Testis (tissue), 5 donors: ENCODE measurements at places on chromosomes 5 and 9.

- no peak for DNase-seq
These were observed 60.6 kb upstream of the TMEM215 start for GRCh38 chr9:32722704-32723103.

GRCh38 chr9:7869340-7869739 lies 69.8 kb upstream of the DMAC1 start:
- DNase-seq = no peak

DNA sequence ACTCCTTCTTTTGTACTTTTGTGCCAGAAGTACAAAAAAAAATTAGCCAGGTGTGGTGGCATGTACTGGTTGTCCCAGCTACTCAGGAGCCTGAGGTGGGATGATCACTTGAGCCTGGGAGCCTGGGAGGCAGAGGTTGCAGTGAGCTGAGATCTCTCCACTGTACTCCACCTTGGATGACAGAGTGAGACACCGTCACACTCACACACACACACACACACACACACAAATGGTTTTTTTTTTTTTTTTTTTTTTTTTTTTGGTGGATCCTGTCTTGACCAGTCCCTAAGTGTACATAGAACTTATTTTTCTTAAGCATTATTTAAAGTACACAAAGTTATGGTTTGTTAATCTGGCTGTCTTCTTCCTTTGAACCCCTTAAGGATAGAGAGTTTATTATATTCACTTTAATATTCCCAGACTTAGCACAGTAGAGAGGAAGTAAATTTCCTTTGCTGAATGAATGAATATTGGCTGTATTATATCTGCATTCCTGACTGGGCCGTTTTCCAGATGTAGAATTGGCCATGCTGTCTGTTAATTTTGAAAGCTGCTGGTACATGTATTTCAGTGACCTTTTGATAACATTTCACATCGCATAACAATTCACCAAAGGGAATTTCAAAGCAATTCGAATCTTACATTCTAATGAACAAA lies 429.0 kb upstream of the ZNF608 start:
- DNase-seq = no peak

- no peak for DNase-seq
These were observed 348.2 kb upstream of the NUDT12 start for GRCh38 chr5:103910786-103911185.

GRCh38 chr5:72556351-72557166 lies 49.3 kb upstream of the ZNF366 start:
- DNase-seq = peak; percentile 52

- DNase-seq = no peak
These were observed 208.9 kb downstream of the VPS13A start for GRCh38 chr9:77386187-77386586.

DNA sequence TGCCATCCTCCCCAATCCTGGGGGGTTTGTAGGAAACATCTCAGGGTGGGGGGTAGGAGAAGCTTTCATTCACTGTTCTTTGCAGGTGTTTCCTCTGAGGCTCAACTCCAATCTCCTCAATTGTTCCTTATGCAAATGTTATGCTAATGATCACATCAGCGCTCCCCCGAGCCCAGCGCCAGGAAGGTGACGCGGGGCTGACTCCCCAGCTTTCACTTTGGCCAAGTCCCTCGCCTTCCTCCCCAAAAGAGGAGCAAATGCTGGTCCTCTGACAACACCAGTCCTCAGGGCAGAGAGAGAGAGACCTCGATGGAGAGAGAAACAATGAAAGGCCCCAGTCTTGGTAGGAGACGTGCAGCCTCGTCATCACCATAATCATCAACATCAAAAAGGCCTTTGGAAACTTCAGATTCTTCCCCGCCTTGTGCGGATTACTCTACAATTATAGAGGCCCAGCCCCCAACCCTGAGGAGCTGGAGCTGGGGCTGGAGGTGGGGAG lies 39.1 kb downstream of the PCDH1 start:
- DNase-seq = no peak

DNA sequence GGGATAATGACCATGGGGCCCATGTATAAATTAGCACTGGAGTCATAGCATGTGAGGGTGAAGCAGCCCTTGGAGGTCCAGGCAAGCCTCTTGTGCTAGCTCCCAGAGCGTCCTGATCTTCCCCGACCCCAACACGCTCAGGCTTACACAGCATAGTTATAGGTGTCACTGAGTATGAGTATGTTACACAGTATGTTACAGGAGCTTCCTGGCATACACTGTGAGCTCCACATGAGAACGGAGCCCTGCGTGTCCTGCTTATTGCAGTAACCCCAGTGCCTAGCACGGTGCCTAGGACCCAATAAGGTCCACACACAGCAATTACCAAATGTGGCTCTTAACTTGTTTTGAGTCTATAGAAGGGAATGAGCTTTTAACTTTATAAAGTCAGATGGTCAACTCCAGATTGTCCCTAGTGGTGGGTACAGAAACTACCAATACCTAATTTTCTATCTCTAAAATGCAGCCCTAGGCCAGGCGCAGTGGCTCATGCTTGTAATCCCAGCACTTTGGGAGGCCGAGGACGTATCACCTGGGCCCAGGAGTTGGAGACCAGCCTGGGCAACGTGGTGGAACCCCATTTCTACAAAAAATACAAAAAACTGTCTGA lies 64.1 kb downstream of the PLAC8L1 start:
- DNase-seq = no peak

DNA sequence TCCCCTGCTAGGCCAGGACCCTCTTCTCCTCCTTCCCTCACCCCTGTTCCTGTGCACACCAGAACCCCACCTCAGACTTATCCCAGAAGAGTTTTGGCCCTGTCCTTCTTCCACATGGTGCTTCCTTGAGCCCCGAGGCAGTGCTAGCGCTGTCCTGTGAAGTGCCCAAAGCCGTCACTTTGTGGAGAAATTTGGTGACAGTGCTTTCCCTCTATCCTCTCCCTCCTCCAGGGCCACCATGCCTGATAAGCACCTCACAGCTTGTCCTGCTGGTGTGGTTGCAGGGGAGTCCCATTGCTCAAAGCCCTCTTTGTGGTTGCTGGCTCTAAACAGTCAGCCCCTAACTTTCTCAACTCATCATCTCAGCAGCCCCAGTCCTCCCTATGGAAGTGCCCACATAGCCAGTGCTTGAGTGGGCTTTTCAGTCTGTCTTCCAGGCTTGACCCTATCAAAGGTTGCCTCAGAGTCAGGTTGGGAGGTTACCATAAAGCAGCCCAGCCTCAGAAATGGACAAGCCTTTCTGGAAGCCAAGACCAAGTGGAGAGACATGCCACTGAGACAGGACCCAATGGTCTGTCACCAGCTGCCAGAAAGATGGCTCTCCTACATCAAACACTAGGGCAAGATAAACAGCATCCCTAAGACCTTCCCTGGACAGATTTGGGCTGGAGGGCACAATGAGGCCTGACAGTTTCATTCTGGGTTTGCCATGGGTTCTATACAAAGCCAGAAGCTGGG lies 18.0 kb downstream of the IGIP start:
- DNase-seq = no peak

DNA sequence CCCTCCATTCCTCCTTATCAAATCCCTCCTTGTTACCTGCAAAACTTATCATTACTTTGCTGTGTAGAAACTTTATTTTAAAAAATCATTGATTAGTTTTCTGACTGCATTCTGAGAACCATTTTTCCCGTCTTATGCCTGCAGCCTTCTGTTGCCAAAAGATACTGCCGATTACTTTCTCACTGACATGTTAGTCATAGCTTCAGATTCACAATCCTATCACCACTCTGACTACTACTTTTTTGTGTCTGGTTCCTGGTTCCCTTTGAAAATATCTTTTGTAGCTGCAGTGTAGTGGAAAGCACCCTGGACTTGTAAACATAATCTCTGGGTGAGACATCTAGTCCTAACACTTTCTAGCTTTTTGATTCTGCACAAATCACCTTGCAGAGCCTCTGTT lies 71.7 kb downstream of the NR2F1 start:
- DNase-seq = no peak

- DNase-seq = no peak
These were observed 257.0 kb upstream of the PRR16 start for GRCh38 chr5:120207129-120207528.

DNA sequence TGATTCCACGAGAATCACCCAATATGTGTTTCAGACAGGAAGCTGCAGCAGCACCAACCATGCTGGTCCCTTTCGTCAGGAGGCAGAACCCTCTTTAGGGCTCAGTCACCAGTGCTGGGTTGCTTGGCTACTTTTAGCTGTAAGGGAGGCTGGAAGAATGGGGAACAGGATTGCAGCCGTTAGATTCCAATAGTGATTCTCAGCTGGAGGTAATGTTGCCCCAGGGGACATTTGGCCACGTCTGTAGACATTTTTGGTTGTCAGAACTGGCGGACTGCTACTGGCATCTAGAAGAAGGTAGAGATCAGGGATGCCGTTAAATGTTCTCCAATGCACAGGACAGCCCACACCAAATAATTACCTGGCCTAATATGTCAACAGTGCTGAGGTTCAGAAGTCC lies 81.8 kb downstream of the ANKRD33B start:
- DNase-seq = no peak

- no peak for DNase-seq
These were observed 42.8 kb upstream of the GDNF start for GRCh38 chr5:37882636-37883035.

GRCh38 chr9:3887786-3888496 lies 362.1 kb upstream of the RFX3 start:
- no peak for DNase-seq

DNA sequence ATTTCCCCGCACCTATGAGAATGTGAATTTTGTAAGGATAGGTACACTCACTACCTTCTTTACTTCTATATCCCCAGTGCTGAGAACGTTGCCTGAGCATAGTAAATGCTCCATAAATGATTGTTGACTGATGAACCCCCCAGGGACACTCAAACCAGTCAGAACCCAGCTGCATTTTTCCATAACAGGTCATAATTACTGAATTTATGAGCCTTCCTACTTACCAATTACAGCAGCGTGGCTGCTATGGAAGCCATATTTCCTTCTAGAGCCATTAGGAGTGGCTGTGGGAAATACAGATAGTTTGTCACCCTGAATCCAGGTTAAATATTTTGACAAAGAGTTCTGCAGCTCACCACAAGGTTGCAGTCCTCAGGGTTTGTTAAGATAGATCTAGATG lies 135.0 kb downstream of the TAF11L14 start:
- DNase-seq = no peak

DNA sequence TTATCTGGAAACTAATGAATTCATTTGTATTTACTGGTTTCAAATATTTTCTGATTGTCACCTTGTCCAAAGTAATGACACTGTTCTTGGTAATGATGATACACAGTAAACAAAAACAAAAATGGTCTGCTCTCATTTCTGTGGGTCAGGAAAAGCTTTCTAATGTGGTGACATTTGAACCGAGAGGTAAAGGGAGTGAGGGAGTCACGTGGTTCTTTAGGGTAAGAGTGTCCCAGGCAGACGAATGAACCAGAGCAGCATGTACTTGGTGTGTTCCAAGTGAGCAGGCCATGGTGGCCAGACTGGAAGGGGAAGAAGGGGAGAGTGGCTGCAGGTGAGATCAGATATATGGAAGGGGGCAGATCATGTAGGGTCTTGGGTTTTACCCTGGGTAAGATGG lies 247.0 kb upstream of the SLC30A5 start:
- no peak for DNase-seq

- no peak for DNase-seq
These were observed 62.8 kb upstream of the PPP1R26 start for GRCh38 chr9:135416664-135417290.

GRCh38 chr5:33611877-33612276 lies 171.1 kb downstream of the TARS1 start:
- no peak for DNase-seq

DNA sequence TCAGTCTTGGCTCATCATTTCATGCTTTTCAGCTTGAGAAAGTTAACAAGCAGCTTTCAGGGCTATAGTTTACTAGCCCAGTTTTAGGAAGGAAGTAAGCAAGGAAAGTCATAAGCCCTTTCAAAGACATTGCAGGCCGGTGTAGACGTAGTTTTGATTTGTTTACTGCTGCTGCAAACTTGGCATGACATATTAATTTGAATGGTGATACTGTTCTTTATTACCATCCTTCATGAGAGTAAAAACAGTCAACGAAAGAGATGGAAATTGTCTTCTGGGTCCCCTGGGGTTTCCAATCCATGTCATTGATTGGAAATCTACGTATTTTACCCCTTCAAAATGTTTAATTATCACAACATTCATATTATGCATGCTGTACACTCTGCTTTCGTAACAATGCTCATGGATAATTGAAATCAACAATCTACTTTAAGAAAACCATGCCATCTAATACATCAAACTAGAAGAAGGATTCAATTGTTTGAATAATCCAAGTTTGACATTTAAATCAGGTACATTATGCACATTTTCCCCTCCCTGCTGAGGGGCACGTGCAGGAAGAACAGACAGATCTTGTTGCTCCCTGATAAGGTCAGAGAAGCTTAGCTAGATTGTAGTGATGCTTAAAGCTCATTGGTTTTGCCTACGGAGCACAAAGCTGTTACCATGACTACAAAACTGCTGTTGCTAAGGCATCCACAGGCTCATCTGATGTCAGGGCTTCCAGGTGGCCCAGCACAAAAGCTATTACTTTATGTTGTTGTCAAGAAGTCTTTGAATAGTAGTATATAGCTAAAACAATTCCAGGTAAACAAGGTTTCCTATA lies 139.9 kb upstream of the PRLR start:
- DNase-seq = no peak

DNA sequence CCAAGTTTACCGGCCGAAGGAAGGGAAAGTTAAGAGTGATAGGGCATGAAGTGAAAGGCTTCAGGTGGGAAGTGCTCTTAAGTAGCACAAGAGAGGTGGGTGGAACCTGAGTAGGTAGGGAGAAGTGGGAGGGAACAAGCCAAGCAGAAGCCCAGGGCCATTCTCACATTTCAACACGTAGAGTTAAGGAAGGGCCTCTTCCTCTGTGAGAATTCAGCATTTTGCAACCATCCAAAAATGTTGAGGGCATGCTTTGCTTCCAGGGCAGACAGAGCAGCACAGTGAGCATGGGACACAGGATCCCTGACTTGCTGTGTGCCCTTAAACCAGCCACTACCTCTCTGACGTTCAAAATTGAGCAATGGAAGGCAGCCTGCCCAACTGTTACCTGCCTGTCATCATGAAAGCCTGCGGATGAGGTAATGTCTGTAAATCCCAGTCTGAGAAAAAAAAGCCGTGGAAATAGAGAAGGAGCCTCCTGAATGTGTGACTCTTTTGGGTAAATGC lies 3.3 kb downstream of the CYFIP2 start:
- DNase-seq = no peak

GRCh38 chr9:64128572-64128971 lies 1156.4 kb downstream of the FOXD4L5 start:
- DNase-seq = no peak

GRCh38 chr5:169301986-169302385 lies 1.0 kb upstream of the SLIT3 start:
- no peak for DNase-seq

GRCh38 chr5:137649228-137649935 lies 86.5 kb downstream of the KLHL3 start:
- no peak for DNase-seq

- DNase-seq = no peak
These were observed 1.3 kb upstream of the PTPDC1 start for GRCh38 chr9:94082956-94083355.

DNA sequence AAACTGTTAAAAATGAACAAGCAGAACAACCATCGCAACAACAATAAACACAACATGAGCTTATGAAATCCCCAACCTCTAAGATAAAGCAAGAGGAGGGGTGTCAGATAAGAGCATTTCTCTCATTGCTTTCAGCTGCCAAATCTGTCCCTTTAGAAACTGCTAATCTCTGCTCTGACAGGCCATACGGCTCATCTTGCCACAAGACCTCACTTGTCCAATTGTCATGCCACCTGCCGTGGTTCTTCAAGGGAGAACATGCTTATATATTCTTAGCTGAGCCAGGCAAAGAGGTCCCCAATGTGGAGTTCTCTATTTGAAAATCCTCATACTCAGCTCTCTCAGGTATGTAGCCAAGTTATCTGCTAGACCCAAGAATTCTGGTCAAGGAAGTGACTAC lies 405.0 kb upstream of the TNC start:
- DNase-seq = no peak
